ENCODE measurements at places on chromosomes 4 and X.

- DNase-seq = no peak
Observed at GRCh38 chr4:28518561-28519165, 1658.0 kb downstream of the STIM2 start.

- DNase-seq = no peak
Observed at GRCh38 chrX:39065051-39065871, 264.0 kb downstream of the MID1IP1 start.

DNA sequence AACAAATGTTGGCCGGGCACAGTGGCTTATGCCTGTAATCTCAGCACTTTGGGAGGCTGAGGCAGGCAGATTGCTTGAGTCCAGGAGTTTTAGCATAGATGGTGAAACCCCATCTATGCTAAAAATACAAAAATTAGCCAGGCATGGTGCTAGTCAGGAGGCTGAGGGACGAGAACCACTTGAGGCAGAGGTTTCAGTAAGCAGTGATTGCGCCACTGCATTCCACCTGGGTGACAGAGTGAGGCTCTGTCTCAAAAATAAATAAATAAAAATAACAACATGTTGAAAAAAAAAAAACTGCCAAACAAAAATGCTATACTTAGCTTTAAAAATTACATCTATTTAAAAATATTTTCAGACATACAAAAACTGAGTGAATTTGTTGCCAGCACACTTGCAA, 374.2 kb upstream of the SMIM31 start:
- DNase-seq = no peak

DNA sequence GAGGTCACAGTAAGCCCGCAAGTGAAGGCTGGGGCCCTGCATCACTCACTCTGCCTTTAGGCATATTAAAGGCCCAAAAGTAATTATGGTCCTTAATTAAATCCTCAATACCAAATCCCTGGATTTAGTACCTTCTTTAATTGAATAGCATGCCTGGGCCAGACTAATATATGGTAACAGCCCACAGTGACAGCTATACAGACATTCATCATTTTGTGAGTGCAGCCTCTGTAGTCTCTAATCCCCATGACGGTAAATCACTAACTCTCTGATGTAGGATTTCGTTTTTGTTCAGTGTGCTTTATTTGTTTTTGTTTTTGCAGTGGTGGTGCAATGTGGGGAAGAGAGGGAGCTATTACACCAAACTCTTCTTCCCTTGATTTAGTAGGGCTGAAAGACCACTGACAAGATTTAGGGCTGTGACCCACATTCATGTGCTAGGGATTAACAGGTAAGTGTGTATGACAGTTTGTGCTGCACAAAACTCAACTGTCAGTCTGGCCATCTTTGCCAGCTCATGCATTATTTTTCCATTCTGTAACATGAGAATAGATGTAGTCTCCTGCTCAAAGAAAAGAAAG, 60.6 kb upstream of the SLC39A8 start:
- DNase-seq = no peak

All from GM10248 (cell line).